ENCODE measurements at places on chromosomes 1 and 21. TPM values are rescaled to one million over a fixed set of nuclear protein-coding genes. Genes with fewer than 3 reads are reported as not detected.

- DNase-seq: no peak
Observed at GRCh38 chr1:165119086-165119485, 237.4 kb downstream of the LMX1A start.

DNA sequence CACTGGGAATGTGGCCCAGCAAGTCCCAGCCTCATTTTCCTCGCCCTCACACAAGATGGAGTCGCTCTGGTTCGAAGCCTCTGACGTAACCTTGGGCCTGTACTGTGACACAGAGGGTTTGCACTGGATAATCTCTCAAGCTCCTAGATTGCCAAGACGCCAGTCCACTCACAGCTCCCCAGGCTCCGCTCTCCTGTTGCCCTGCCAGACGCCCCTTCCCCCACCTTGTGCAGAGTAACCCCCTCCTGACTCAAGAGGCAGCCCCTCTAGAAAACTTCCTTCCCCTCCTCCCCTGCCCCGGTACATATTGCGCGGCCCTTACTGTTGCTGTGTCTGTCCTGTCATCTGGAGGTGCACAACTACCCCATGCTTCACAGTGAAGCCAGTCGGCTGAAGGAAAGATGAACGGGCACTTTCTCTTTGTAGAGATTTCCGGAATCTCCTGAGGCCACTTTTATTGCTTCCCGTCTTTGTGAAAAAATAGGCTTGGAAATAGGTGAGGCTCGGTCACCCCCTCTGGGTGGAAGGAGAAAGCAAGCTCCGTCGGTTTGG is 981 bp upstream of the KIAA1614 start:
- DNase-seq: no peak

- DNase-seq: no peak
Observed at GRCh38 chr1:30685796-30686165, 37.6 kb downstream of the MATN1 start.

DNA sequence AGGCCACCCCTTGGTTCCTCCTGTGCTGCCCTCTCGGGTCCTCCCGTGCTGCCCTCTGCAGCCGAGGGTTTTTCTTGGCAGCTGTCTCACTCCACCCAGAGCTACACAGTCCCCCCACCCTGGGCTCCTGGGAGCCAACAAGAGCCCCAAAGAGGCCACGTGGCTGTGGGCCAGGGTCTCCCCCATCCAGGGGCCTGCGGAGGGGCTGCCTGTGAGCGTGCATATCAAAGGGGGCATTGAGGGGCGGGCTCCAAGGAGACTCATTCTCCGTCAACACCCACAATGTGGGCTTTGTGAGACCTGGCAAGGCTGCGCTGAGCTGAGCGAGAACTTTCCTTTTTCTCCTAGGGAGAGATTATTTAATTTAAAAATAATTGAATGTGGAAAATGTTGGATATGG is 108.7 kb upstream of the ARHGEF16 start:
- no peak for DNase-seq

GRCh38 chr1:165927169-165927568 is 99.8 kb downstream of the UCK2 start:
- no peak for DNase-seq

DNA sequence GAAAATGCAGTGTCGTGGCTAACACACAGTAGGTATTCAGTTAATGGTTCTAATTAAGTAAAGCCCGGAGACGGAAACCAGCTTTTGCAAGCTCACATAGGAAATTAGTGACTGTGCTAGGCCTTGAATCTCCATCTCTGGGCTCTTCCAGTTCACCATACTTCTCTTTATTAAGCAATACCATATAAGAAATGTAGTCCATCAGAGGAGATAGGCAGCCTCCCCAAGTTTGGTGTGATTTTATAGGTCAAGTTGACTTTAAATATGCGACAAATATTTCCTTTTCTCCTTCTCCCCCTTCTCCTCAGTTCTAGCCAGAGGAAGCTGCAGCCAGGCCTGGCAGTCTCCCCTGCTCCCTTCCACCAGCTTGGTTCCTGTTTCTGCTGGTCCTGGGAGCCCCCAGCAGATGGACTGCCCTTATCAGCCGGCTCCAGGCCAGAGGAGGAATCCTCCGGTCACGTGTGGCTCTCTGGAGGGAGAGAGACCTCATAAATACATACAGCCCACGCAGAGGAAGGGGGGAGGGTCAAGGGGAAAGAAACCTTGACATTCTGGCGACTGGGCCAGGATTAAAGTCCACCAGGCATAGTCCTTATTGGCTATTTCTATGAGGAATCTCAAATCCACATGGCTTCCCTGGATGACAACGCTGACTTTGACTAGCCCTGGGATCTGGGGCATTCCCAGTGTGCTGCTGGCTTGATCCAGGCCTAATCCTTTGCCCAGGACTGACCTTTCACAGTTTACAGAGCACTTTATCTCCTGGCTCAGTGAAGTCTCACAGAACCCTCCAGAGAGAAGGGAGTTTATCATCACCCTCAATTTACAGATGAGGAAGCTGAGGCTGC is 115.1 kb upstream of the JUN start:
- DNase-seq: no peak

DNA sequence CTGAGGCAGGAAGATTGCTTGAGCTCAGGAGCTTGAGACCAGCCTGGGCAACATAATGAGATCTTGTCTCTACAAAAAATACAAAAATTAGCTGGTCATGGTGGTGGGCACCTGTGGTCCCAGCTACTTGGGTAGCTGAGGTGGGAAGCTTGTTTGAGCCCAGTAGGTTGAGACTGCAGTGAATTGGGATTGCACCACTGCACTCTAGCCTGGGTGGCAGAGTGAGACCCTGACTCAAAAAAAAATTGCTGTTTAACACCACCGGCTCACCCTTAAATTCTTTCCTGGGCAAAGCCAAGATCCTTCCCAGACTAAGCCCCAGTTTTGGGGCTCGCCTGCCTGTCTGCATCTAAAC is 6.6 kb upstream of the NSUN4 start:
- no peak for DNase-seq

RNF223 gene
- total RNA-seq: not detected

CITED4 gene
- 0.77 TPM for total RNA-seq

GJC2 gene
- not detected for total RNA-seq

NGF gene
- not detected for total RNA-seq

HAO2 gene
- not detected for total RNA-seq

CELA3B gene
- not detected for total RNA-seq

COL16A1 gene
- total RNA-seq: 7.0 TPM

KIAA0040 gene
- total RNA-seq: not detected

TNNI3K gene
- total RNA-seq: 1.9 TPM

CTSK gene
- total RNA-seq: 3.9 TPM
